Forelimb muscle (tissue), 1 donor: ENCODE measurements at places on chromosomes 16 and 17. TPM values are rescaled to one million over a fixed set of nuclear protein-coding genes. Genes with fewer than 3 reads are reported as not detected.

- DNase-seq: no peak
These were observed 1.9 kb upstream of the PRRT2 start for GRCh38 chr16:29809850-29810698.

Gene TMEM114
- polyA plus RNA-seq: not detected

Gene UNC45B
- polyA plus RNA-seq: 226 TPM

DNA sequence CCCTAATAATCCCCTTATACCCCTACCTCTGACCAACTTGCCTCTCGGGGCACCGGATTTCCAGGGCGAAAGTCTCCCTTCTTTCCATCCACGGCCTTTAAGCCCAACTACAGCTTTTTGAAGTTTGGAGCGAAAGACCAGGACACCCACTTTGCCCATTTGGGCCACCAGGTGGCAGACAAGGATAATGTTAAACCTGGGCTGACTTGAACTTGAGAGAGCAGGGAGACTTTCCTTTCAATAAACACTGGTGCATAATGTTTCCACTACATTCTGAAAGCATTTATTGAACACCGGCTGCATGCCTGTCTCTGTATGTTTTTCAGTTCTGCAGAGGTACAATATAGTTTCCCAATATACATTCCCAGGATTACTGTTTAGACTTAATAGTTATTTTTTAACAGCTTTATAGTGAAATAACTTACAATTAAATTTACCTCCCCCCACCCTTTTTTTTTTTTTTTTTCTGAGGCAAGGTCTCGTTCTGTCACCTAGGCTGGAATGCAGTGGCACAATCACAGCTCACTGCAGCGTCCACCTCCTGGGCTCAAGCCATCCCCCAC, 6.9 kb upstream of the CES3 start:
- peak; percentile 50 for DNase-seq

DNA sequence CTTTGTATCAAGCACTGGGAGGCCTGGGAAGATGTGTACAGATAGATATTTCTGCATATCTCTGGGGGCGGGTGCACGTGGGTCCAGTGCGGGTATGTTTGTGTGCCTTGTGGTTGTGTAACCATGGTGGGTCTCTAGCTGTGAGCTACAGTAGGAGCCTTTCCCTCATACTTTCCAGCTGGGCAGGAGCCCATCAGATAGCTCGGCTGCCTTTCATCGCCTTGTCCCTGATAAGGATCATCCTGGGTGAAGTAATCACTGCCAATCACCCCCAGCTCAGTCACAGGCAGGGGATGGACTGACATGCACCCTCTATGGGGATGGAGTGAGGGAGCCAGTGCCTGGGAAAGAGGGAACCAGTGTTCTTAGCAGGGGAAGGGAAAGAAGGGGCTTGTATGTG, 3.2 kb upstream of the SCRN2 start:
- DNase-seq: no peak

- DNase-seq: no peak
These were observed 5.1 kb downstream of the CYB5D1 start for GRCh38 chr17:7862692-7863437.

GRCh38 chr17:17191346-17191792, 14.8 kb downstream of the PLD6 start:
- DNase-seq: no peak

- no peak for DNase-seq
These were observed 69.4 kb upstream of the SMIM36 start for GRCh38 chr17:55580596-55581133.

Gene CRISPLD2
- 6.0 TPM for polyA plus RNA-seq

DNA sequence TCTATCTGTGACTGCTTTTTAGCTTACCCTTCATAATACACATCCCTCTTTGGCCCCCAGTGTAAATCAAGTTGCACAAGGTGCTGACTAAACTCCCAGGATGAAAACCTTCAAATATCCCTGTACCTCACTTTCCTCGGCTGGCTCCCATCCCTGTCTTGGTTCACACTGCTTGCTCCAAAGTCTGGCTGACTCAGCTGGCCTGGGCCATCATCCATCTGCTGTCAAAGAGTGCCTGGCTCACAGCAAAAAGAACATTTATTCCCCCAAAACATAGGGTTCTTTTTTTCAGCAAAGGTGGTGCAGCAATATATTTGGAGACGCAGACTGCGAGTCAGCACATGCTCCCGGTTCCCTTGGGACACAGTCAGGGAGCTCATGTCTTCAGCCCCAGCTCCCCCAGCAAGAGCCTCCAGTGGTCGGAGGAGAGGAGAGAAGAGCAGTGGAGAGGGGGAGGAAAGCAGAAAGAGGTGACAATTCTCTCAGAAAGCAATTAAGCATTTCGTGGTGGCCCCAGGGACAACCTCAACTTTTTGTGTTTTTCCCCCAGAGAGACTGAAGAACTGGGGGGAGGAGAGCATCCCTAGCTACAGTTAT, 26.1 kb downstream of the GPR142 start:
- DNase-seq: no peak

DNA sequence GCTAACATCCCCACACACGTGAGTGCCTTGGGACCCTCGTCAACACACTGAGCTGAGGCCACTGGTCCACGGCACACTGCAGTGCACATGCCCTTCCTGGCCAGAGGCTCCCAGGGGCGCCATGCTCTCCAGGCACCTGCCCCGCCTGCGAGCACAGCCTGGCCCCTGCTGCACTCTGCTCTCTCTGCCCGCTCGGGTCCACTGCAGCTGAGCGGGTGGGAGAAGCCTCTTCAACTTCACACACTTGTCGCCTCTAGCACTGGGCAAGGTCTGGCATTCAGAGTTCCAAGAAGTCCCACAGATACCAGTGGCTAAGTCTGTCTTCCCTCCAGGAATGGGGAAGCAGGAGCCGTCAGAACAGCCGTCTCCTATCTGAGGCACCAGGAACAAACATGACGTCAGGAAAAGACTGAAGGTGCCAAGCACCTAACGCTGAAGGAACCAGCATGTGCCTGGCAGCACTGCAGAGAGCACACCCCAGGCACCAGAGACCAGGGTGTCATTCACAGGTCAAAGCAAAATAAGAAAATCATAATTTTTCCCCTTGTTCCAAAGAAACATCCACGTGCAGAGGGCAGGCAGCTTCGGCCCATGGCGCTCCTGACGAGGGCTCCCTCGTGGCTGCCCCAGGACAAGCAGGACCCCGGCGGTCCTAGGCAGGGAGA, 82.9 kb downstream of the ZNF778 start:
- DNase-seq: no peak

DNA sequence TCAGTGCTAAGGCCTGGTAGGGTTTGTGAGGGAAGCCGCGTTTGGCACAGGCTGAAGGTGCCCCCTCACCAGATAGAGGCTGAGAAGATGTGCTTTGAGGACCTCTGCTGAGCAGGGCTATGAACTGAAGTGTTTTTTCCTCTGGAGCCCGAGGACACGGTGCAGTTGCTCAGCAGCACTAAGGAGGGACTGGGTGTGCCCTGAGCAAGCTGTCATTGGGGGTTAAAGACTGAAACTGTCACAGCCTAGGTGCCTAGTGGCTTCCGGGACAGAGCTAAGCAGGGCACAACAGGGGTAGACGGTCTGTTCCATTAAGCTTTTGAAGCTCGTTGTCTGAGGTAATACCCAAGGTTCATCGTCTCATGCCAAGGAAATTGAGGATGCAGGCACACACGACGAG, 24.8 kb upstream of the ASGR2 start:
- no peak for DNase-seq

Gene KCNAB3
- 4.6 TPM for polyA plus RNA-seq

Gene TM4SF5
- not detected for polyA plus RNA-seq

DNA sequence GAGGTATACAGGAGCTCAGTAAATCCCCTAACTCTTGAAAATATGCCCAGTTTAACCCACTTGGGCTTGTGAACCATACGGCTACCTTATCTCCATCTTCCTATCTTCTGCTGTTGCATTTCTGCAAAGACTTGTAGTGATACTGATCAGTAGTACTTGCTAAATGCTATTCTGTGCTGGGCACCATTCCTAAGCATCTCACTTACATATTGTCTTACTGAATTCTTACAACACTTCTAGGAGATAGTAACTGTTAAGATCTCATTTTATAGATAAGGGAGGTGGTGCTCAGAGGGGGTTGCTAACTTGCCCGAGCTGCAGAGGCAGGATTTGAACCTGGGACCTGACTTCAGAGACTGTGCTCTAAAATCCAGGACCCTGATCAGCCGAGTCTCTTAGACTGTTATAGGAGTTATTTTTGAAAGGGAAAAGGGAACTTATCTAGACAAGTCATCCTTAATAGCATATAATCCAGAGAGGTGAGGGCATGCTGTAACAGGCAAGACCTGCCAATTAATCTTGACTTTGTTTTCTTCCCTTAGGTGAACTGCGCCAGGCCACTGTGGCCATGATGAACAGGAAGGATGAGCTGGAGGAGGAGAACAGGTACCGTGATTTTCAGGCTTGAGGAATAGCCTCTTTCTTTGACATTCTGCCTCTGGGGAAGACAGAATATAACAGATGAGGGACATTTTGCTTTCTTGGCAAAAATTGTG, 149.7 kb downstream of the SNX29 start:
- DNase-seq: no peak

GRCh38 chr16:4351880-4352279, 759 bp upstream of the PAM16 start:
- no peak for DNase-seq

- no peak for DNase-seq
These were observed 562 bp downstream of the ZC3H7A start for GRCh38 chr16:11796227-11797165.

DNA sequence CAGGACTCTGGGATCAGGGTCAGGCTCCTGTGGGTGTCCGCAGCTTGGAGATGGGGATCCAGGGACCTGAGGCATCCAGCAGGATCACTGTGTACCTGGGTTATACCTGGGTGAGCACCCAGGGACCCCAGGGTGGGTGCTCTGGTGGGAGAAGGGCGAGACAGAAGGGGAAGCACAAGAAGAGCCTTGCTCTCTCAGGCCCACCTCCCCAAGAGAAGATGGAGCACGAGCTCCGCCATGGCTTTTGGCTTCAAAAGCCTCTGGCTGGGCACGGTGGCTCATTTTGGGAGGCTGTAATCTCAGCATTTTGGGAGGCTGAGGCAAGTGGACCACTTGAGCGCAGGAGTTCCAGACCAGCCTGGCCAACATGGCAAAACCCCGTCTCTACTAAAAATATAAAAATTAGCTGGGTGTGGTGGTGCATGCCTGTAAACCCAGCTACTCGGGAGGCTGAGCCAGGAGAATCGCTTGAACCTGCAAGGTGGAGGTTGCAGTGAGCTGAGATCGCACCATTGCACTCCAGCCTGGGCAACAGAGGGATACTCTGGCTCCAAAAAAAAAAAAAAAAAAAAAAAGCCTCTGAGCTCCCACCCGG, 8.9 kb downstream of the DRC7 start:
- no peak for DNase-seq

Gene DLX4
- 0.20 TPM for polyA plus RNA-seq

Gene KRTAP3-1
- not detected for polyA plus RNA-seq

DNA sequence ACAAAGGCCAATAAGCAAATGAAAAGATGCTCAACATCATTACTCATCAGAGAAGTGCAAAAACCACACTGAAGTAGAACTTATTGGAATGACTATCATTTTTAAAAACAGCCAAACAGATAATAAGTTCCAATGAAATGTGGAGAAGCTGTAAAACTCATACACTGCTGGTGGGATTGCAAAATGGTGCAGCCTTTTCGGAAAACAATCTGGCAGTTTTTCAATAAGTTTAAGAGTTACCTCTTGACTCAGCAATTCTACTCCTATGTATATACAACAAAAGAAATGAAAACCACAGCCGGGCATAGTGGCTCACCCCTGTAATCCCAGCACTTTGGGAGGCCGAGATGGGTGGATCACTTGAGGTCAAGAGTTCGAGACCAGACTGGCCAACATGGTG, 49.3 kb downstream of the AKAP10 start:
- DNase-seq: no peak

DNA sequence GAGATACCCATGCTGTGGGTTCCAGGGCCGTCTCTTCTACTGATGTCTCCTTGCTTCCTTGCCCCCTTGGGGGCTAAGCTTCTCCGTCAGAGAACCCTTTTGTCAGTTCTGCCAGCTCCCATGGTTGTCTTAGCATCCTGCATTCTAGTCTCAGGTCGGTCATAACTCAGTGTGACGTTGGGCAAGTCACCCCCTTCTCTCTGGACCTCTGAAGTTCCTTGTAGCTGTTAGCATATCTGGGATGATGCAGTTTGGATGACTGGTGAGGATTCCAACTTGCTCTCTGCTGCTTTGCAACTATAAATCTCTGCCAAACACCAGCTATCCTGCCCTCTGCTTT, 8.9 kb upstream of the MYL4 start:
- DNase-seq: no peak
